ENCODE measurements at places on chromosomes 11 and 22.
A peak's percentile ranks its signal among the peaks of the same experiment; 100 is the strongest.

DNA sequence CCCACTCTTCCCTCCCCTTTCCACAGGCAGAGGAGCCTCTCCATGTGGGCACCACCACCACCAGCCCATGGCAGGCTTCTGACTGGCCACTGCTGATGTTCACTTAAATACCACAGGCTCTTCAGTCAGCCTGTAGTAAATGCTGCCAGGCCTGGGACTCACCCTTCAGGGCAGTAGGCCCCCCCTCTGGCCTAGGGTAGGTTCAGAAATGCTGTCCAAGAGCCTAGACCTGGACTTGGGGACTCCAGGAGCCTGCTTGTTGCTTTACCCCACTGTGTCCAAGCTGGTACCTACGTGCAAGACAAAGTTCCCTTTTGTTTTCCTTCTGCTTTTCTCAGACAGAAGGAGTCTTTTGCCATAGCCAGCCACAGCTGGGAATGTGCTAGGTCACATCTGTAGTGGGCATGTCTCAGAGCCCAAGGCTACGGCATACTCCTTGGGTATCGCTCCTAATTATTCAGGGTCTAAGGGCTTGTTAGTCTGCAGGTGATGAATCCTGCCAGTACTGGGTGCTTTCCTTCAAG is 38.6 kb downstream of the TMEM135 start:
- DNase-seq: no peak

DNA sequence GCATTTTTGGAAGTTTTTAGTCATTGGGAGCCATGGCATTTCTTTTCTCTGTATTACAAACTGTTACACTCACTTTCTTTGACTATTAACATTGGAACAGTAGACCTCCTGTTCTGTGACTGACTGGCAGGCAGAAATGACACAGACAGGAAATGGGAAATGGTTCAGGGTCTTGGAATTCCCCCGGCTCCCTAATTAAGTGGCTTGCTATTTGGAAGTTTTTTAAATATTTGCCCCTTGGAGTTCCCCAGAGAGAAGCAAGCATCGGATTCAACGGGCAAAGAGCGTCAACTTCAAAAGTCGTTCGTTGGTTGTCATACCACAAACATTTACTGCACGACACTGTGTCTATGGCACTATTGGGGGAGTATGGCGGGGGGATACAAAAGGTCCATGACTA is 1.1 kb upstream of the BIRC2 start:
- DNase-seq: no peak

DNA sequence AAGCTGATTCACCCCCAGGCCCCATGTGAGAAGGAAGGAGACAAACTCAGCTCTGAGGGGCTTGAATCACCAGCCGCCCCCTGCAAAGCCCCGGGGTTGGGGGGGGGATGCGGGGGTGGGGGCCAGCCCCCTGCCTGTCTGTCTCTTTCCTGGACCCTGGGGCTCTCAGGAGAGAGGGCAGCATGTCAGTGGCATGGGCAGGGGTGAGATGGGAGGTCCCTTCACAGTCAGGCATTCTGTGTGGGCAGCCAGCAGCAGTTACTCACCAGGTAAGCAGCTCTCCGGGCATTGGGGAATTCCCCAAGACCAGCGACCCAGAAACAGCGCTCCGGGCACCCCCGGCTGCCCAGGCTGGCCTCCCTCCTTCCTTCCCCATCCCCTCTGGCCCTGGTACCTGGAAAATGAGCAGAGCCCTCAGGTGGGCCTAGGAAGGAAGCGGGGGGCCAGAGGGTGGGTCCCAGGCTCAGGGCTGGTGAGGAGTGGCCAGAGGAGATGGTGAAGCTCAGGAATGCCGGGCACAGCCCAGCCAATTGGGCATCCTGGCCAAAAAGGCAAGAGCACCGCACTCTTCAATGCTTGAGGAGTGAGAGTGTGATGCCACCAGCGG is 4.2 kb upstream of the LIF start:
- DNase-seq: peak; percentile 99

DNA sequence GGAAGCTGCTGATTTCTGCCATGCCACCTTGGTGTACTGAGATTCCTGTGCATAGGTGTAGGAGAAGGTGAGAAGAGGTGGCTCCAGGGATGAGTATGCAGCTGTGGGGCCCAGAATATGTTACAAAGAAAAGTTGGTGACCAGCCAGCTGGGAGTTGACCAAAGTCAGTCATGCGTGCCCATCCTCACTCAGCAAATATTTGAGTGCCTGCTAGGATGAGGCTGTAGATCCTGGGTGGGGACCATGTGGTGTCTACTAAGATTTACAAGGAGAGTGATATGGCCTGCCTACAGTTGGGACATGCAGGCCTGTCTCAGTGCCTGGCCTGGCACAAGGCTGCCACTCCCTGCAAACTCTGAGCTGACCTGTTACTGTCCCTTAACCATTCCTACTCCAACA is 19.4 kb downstream of the RNF185 start:
- DNase-seq: no peak

GRCh38 chr11:21119411-21119810 is 450.0 kb downstream of the NELL1 start:
- DNase-seq: no peak

GRCh38 chr11:95720195-95720594 is 69.4 kb downstream of the FAM76B start:
- DNase-seq: no peak

GRCh38 chr11:95522874-95523273 is 266.7 kb downstream of the FAM76B start:
- DNase-seq: no peak

DNA sequence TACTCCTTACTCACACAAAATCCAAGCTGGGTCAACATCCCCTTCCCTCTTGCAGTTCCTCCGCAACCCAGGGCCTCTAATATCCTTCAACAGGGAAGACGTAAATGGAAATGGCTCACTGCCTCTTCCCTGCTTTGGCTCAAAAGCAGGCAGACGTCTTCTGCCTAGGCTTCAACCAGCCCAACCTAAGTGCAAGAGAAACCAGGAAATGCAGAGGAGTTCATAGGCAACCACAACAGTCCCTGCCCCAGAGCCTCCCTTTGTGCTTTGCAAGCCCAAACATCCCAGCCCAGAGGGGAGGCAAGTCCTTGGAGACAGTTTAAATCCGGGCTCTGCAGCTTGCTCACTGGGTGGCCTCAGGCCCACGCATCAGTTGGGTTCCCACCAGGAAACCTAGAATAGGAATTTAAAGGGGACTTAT is 33.3 kb downstream of the CD6 start:
- DNase-seq: peak; percentile 87

- peak; percentile 93 for DNase-seq
Measured at GRCh38 chr11:45145379-45146071, 914 bp upstream of the PRDM11 start.

- DNase-seq: no peak
Measured at GRCh38 chr11:39434466-39434865, 2025.0 kb downstream of the LRRC4C start.

- no peak for DNase-seq
Measured at GRCh38 chr22:17518406-17518805, 44.9 kb upstream of the SLC25A18 start.

GRCh38 chr11:94866231-94866822 is 98.2 kb downstream of the AMOTL1 start:
- DNase-seq: no peak

DNA sequence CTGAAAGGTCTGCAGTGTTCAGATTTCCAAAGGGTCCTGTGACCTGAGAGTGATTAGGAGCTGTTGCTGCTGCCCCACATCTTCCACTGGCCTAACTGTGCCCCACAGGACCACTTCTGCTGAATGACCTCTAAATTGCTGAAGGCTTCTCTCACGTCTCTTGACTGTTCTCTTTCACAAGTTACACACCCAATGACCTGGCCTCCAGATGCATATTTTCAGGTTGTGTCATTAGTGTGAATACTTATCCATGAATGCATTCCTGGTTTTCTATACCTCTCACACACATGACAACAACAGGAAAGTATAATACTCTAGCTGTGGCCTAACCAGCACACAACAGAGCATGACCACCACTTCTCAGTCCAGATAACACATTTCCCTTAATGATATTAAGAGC is 15.4 kb downstream of the PRR14L start:
- peak; percentile 89 for DNase-seq

DNA sequence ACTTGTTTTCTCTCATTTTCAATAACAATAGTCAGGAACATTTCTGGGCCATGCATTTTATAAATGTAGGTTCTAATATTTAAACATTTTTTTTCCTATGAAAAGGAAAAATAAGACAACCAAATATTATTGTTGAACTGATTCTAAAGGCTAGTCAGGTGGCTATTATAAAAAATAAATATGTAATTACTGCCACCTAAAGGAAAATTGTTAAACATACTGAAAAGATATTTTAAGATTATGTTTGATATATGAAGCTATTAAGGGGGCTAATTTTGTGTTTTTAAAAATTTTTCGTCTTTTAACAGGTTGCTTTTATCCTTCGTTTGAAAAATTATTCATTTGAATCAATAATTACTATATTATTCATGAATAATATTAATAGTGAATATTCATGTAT is 62.2 kb upstream of the FDX1 start:
- no peak for DNase-seq

DNA sequence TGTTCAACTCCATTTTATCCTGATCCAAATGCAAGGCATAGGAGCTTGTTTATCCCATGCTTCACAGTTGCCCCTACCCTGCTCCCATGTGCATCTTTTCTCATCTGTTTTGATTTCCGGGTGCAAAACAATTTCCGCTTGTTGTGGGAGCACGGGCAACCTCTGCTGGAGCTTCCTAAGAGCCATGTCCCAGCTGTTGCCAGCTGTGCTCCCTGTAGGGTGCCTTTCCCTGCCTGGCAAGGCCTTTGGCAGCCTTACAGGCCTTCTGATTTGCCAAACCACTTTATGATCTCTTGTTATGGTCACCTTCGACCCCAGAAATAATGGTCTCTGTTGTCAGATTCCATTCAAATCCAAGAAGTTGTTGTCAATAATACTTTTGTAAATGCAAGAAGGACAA is 1038.5 kb downstream of the OPCML start:
- no peak for DNase-seq

- peak; percentile 6 for DNase-seq
Measured at GRCh38 chr11:27315836-27316235, 47.2 kb downstream of the CCDC34 start.

- DNase-seq: no peak
Measured at GRCh38 chr11:116170526-116171120, 602.2 kb downstream of the BUD13 start.

- DNase-seq: no peak
Measured at GRCh38 chr22:34784056-34784455, 281.9 kb upstream of the ISX start.

- DNase-seq: peak; percentile 77
Measured at GRCh38 chr22:25051073-25051472, 98.6 kb downstream of the KIAA1671 start.
